Left ventricle myocardium inferior (tissue), 1 donor: ENCODE measurements at places on chromosomes 4 and X. TPM values are rescaled to one million over a fixed set of nuclear protein-coding genes. Genes with fewer than 3 reads are reported as not detected.

- H3K4me3 ChIP-seq, result no peak overlapping the region
- no peaks in the 10 kb centered on the region for H3K4me1 ChIP-seq
- no peak for DNase-seq
Observed at GRCh38 chr4:153643406-153644383, 40.4 kb upstream of the TLR2 start.

- H3K27ac ChIP-seq, result no peak overlapping the region
- no peaks in the 10 kb centered on the region for H3K27me3 ChIP-seq
- DNase-seq, result no peak
- H3K36me3 ChIP-seq, result no peaks in the 10 kb centered on the region
- peaks cover 3% of the 10 kb centered on the region for H3K4me1 ChIP-seq
Observed at GRCh38 chr4:79987401-79987800, 85.6 kb downstream of the ANTXR2 start.

DNA sequence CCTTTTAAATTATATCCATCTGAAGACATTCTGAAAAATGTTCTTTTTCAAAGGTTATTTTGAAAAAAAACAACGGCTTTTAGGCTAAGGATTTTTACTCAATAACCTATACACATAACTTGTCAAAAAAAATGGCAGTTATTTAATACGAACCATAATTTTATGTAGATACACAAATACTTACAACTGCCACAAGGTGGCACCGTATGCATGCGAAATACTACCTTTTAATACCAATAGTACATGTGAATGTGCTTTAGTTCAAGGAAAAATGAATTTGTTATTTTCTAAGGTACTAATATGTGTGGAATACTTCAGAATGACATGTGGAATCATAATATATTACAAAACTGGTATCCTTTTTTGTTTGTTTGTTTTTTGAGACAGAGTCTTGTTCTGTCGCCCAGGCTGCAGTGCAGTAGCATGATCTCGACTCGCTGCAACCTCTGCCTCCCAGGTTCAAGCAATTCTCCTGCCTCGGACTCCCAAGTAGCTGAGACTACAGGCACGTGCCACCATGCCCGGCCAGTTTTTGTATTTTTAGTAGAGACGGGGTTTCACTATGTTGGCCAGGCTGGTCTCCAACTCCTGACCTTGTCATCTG lies 4.6 kb upstream of the MAD2L1 start:
- peaks cover 42% of the 10 kb centered on the region for H3K4me1 ChIP-seq
- DNase-seq, result no peak
- no peak overlapping the region for H3K27ac ChIP-seq
- no peaks in the 10 kb centered on the region for H3K27me3 ChIP-seq
- no peaks in the 10 kb centered on the region for H3K36me3 ChIP-seq
- H3K4me3 ChIP-seq, result no peak overlapping the region

DNA sequence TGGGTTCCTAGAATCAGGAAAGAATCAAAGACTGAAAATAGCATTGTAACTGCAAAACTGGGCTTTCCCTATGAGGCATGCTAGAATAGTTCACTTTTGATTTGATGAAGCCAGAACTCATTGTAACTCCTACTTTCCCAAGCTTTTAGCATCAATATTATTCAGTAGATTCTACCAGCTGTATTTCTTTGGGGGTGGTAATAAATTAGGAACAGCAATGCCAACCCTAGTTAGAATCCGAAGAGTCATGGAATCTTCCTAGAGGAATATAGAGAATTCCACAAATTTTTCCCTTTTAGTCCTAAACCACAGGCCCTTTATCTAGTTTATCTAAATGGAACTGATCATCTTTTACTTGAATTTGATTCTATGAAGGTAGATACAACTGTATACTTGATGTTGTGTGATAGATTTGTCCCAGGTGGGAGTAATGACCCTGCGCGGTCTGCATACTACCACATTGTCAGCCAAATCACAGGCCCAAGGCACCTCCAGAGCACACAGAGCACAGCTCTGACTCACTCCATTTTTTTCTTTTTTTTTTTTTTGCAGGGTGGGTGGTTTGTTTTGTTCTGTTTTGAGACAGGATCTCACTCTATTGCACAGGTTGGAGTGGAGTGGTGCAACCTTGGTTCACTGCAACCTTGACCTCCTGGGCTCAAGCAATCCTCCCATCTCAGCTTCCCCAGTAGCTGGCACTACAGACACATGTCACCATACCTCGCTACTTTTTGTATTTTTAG lies 66.6 kb downstream of the EDNRA start:
- H3K27me3 ChIP-seq, result no peaks in the 10 kb centered on the region
- H3K4me3 ChIP-seq, result no peak overlapping the region
- H3K4me1 ChIP-seq, result no peaks in the 10 kb centered on the region
- no peak for DNase-seq
- no peaks in the 10 kb centered on the region for H3K36me3 ChIP-seq
- H3K27ac ChIP-seq, result no peak overlapping the region

DNA sequence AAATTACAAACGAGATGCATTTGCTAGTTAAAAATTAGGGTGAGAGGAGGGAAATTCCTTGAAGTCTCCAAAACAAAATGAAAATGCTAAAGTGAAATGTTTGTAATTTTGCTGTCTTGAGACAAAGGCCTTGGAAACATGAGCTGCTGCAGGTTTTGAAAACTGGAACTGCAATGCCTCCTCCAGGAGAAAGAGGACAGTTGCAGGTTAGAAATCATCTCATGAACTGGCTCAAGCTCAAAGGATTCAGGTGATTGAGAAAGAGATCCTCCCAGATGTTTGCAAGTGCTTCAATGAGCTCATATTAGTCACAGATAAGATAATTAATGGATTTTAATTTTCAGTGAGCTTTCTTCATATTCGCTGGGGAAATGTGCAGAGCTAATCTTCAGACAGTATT lies 32.4 kb downstream of the SMPX start:
- no peak overlapping the region for H3K4me3 ChIP-seq
- H3K27me3 ChIP-seq, result no peaks in the 10 kb centered on the region
- no peaks in the 10 kb centered on the region for H3K36me3 ChIP-seq
- peak overlapping the region; percentile 33 for H3K27ac ChIP-seq
- peaks cover 53% of the 10 kb centered on the region for H3K4me1 ChIP-seq
- no peak for DNase-seq

- H3K36me3 ChIP-seq, result no peaks in the 10 kb centered on the region
- H3K4me3 ChIP-seq, result no peak overlapping the region
- no peaks in the 10 kb centered on the region for H3K27me3 ChIP-seq
- DNase-seq, result no peak
- no peaks in the 10 kb centered on the region for H3K4me1 ChIP-seq
Observed at GRCh38 chr4:21710179-21710835, 238.3 kb downstream of the KCNIP4 start.

DNA sequence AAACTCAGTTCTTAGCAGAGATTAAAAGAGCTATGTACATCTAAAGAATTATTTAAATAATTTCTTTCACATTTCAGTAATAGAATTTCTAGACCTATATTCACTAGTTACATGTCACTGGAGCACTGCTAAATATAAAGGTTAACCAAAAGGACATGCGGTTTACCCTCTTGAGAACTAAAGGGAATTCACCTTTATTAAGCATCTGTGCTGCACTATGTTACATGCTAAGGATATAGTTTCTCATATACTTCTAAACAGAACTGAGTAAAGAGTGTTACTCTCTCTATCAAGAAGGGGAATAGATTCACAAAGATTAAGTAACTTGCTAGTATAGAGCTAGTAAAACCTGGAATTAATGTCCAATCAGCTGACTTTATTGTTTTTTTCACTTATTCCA lies 7.6 kb downstream of the SPIN3 start:
- no peaks in the 10 kb centered on the region for H3K36me3 ChIP-seq
- H3K27me3 ChIP-seq, result no peaks in the 10 kb centered on the region
- H3K27ac ChIP-seq, result no peak overlapping the region
- H3K4me1 ChIP-seq, result no peaks in the 10 kb centered on the region

DNA sequence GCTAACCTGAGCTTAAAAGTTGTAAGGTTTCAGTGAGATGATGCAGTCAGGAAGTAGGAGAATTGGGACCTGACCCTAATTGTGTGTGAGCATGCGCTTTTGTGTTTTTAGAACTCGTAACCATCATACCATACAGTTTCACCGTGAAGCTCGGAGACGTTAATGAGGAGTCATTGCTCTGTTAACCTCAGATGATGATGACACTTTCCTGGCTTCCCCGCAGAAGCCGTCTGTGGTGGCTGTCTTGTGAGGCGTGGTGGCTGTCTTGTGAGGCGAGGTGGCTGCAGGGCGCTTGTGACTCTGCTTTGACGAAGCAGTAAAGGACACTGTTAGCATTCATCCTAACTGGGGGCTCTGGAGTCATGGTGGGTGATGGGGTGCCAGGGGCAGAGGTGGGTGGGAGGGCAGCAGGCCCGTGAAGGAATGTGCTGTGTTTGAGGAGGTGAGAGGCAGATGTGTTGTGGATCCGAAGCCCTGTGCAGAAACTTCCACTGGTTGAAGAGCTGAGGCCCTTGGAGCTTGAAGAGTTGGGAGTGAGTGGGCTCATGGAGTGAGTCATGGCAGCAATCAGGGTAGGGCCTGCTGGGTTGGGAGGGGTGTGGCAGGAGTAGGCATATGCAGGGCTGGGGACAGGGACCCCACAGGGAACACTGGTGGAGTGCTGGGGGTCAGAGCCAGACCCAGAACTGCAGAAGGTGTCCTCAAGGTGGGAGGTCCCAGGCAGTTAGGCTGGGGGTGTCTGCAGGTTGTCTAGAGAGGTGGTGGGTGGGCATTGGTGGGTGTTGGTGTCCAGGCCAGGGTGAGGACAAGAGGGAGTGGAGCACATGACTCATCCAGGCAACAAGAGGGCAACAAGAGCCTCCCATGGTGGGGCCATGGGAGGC lies 57.4 kb downstream of the NSD2 start:
- no peak overlapping the region for H3K27ac ChIP-seq
- DNase-seq, result no peak
- H3K36me3 ChIP-seq, result peaks cover 36% of the 10 kb centered on the region
- no peaks in the 10 kb centered on the region for H3K4me1 ChIP-seq

- H3K27ac ChIP-seq, result no peak overlapping the region
- H3K4me3 ChIP-seq, result no peak overlapping the region
- no peaks in the 10 kb centered on the region for H3K27me3 ChIP-seq
- DNase-seq, result no peak
Observed at GRCh38 chr4:120839334-120839973, 83.1 kb downstream of the PRDM5 start.

GRCh38 chrX:7314425-7314824 lies 166.5 kb upstream of the PUDP start:
- no peaks in the 10 kb centered on the region for H3K27me3 ChIP-seq
- H3K4me3 ChIP-seq, result no peak overlapping the region
- H3K4me1 ChIP-seq, result no peaks in the 10 kb centered on the region
- no peak overlapping the region for H3K27ac ChIP-seq

Gene ANKRD50
- total RNA-seq, result 5.5 TPM

- no peak overlapping the region for H3K4me3 ChIP-seq
- H3K36me3 ChIP-seq, result no peaks in the 10 kb centered on the region
- H3K27ac ChIP-seq, result no peak overlapping the region
- H3K27me3 ChIP-seq, result no peaks in the 10 kb centered on the region
- H3K4me1 ChIP-seq, result no peaks in the 10 kb centered on the region
- no peak for DNase-seq
Observed at GRCh38 chrX:124769166-124769565, 422.8 kb downstream of the SH2D1A start.

- no peak overlapping the region for H3K4me3 ChIP-seq
- H3K36me3 ChIP-seq, result no peaks in the 10 kb centered on the region
- H3K27me3 ChIP-seq, result peaks cover 100% of the 10 kb centered on the region
- no peak for DNase-seq
Observed at GRCh38 chr4:112520598-112521122, 4.7 kb upstream of the NEUROG2 start.

DNA sequence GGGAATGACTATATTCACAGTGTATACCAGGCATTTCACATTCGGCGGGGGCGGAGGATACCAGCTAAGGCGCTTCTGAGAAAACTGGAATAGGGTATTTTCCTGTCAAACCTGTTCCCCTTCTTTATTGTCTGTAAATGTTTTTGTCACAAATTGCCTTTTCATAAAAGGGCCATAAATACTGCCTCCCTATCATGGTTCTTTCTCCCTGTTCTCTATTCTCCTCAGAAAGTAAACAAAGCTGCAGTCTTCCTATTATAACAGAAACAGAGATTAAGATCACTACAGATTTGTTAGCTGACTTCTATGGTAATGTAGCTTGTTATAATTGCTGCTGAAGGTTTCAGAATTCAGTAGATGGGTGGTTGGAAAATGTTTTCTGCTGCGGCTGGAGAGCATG lies 32.2 kb downstream of the MID2 start:
- H3K27me3 ChIP-seq, result no peaks in the 10 kb centered on the region
- no peaks in the 10 kb centered on the region for H3K36me3 ChIP-seq
- H3K4me3 ChIP-seq, result no peak overlapping the region
- DNase-seq, result no peak
- H3K4me1 ChIP-seq, result no peaks in the 10 kb centered on the region
- no peak overlapping the region for H3K27ac ChIP-seq

Gene NIPAL1
- total RNA-seq, result 0.25 TPM

Gene CAPN6
- total RNA-seq, result not detected

GRCh38 chrX:5236096-5236495 lies 992.6 kb downstream of the NLGN4X start:
- DNase-seq, result no peak
- H3K36me3 ChIP-seq, result no peaks in the 10 kb centered on the region
- H3K27me3 ChIP-seq, result no peaks in the 10 kb centered on the region
- no peaks in the 10 kb centered on the region for H3K4me1 ChIP-seq
- H3K27ac ChIP-seq, result no peak overlapping the region

Gene SRPX
- 55.9 TPM for total RNA-seq

- H3K4me3 ChIP-seq, result peak overlapping the region; percentile 74
- H3K27ac ChIP-seq, result peak overlapping the region; percentile 100
- DNase-seq, result peak; percentile 58
- H3K4me1 ChIP-seq, result peaks cover 88% of the 10 kb centered on the region
- H3K27me3 ChIP-seq, result no peaks in the 10 kb centered on the region
Observed at GRCh38 chr4:38667085-38667893, 3.3 kb downstream of the KLF3 start.

Gene FGFBP2
- total RNA-seq, result 1.2 TPM

- H3K4me3 ChIP-seq, result peak overlapping the region; percentile 57
- no peaks in the 10 kb centered on the region for H3K27me3 ChIP-seq
- H3K27ac ChIP-seq, result peak overlapping the region; percentile 69
- H3K36me3 ChIP-seq, result no peaks in the 10 kb centered on the region
- DNase-seq, result peak; percentile 17
Observed at GRCh38 chrX:49308604-49309269, 5.3 kb downstream of the GAGE10 start.

DNA sequence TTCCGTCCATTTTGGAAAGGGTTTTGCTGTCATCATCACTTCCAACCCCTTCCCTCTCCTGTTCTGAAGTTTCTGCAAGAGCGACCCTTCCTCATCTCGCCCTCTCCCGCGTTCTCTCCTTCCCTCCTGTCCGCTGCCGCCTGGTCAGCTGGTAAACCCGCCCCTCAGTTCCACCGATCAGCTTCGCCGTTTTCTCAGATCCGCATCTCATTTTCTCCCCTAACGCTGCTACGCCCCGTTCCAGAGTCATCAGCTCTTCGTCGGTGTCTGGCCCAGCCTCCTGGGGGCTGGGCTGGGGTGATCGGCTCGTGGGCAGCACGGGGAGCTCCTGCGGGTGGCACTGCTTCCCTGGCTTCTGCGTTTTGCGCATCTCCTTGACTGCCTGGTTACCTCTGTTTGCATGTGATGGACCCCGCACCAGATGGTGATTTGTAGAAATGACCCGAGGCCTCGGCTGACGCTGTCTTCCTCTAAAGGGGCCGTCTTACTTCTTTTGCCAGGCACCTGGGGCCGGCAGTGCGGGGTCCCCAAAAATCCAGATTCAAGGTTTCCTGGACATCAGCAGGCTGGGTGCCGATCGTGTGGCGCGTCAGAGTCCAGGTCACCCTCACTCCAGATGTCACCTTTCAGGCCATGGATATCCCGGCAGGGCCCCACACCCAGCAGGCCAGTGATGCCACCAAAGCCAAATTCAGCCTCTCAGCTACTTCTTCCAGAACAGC lies 13.4 kb downstream of the CTBP1 start:
- H3K36me3 ChIP-seq, result peaks cover 75% of the 10 kb centered on the region
- peak; percentile 9 for DNase-seq
- H3K4me3 ChIP-seq, result no peak overlapping the region
- H3K4me1 ChIP-seq, result peaks cover 45% of the 10 kb centered on the region
- no peaks in the 10 kb centered on the region for H3K27me3 ChIP-seq
